HS-5 (cell line): ENCODE measurements at places on chromosomes 4 and X.

- DNase-seq = no peak
Observed at GRCh38 chr4:4856071-4857000, 3.1 kb upstream of the MSX1 start.

DNA sequence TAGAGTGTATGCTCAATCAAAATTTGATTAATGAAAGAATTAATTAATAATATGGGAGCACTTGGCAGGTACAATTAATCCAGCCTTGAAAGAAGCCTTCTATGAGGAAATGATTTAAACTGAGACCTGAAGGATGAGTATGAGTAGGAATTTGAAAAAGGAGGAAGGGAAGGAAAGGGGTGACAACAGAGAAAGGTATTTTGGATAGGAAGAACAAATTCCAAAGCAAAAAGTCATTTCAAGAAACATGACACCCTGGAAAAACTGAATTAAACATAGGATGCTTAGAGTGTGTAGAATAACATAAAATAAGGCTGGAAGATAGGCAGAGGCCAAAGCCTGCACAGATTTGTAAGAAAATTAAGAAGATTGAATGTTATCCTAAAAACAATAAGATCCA is 29.6 kb downstream of the PHOX2B start:
- DNase-seq = peak; percentile 58

DNA sequence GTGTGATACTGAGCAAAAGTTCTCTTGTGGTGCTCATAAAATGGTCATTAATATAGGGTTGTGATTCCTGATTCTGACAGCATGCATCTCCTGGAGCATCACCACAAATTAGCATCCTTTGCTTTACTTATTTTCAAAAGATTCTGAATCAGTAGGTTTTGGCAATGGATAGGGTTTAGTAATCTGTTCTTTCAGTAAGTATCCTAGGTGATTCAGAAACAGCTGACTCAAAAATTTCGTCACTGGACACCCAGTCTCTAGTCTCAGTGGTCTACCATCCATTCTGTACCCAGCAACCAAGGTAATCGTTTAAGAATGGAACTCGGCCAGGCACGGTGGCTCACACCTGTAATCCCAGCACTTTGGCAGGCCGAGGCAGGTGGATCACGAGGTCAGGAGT is 4.1 kb downstream of the CBLL2 start:
- DNase-seq = no peak

- DNase-seq = no peak
Observed at GRCh38 chr4:141390571-141390970, 169.9 kb downstream of the ZNF330 start.

GRCh38 chr4:139278912-139279759 is 889 bp downstream of the MGARP start:
- no peak for DNase-seq

DNA sequence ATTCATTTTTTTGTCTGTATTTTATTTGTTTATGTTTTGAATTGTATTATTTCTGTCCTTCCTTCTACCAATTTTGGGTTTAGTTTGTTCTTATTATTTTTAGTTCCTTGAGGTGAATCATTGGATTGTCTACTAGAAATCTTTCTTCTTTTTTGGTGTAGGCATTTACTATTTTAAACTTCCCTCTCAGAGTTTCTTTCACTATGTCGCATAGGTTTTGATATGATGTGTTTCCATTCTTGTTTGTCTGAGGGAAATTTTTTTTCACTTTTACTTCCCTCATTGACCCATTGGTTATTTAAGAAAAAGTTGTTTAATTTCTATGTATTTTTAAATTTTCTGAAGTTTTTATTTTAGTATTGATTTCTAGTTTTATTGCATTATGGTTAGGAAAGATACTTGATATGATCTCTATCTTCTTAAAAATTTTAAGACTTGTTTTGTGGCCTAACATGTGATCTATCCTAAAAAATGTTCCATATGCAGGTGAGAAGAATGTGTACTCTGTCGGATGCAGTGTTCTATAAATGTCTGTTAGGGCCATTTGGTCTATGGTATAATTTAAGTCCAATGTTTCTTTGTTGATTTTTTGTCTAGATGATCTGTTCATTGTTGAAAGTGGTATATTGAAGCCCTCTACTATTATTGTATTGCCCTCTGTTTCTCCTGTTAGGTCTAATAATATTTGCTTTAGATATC is 68.8 kb downstream of the IL15 start:
- no peak for DNase-seq

DNA sequence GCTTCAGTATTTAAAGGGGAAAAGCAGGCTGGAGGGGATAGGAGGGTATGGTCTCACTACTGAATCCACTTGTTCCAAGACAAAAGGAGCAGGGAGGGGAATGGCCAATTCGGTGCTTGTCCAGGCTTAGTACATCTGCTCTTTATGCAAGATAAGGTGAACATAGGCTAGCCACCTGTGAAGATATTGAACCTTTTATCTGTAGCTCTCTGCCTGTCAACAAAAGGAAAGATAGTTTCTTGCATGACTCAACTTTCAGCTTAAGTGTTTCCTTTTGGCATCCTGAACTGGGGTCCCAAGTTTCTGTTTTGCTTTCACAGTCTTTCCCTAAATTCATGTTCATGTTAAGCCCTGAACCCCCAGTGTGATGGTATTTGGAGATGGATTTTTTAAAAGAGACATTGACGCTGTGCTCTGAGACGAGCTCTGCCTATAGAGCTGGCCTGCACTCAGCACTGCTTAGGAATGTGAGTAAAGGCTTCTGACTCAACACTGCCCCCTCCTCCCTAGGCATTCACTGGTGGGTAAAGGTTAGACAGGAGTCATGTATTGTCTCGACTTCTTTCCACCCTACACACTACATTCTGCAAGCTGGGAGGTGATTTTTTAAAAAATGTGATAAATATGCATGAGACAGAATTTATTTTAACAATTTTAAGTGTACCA is 28.2 kb downstream of the FAM149A start:
- no peak for DNase-seq

- no peak for DNase-seq
Observed at GRCh38 chr4:94534401-94535312, 82.9 kb downstream of the PDLIM5 start.

DNA sequence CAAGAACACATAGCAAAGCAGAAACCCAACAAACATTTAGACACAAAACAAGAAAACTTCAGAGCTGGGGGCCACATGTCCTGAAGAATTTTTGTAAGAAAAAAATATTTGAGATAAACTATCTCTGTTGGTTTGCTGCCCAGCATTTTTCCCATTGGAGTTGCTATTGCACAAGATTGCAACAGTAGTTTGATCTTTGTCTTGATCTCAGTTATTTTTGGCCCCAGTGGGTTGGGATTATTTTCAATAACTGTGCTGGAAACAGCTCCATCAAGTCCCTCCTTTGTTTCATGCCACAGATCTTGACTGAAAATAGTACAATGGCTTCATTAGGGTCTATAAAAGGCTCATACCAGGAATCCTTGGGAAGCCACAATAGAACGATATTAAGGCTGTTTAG is 103.8 kb upstream of the RAI2 start:
- DNase-seq = no peak

DNA sequence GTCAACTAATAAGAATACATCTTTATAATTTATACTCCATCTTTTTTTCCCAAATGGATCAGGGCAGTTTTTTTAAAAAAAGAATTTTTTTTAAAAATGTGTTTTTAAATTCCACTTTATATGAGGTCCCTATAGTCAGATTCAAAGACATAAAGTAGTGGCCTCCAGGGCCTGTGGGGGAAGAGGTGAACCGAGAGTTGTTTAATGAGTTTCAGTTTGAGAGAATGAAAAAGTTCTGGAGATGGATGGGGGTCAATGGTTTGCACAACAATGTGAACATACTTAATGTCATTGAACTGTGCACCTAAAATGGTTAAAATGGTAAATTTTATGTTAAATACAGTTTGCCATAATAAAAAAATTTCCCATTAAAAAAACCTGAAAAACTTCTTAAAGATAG is 53.8 kb downstream of the ZNF827 start:
- no peak for DNase-seq

DNA sequence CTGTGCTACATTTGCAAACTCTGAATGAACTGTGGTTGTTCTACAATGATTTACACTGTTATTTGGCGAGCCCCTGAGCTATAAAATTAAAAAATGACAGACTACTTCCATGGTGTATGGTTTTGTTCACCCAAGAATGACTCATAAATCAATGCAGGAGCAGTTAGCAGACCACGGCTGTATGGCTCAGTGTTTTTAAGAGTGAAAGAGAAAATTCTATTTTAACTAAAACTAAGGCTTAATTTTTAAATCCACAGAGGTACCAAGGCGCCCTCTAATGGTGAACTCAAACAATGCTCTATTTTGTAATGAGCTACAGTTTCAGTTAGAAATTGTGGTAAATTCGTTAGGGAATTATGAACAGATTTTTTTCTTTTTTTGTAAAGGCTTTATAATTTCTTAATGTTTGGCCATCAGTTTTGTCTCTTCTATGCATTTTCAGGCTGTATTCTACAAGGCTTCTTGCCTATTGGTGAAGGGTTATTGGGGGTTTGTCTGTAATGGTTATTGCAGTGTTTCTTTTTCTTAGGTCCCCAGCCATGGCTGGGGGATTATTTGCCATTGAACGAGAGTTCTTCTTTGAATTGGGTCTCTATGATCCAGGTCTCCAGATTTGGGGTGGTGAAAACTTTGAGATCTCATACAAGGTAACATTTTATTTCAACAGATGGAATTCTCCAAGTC is 32.5 kb downstream of the HMGB2 start:
- no peak for DNase-seq

DNA sequence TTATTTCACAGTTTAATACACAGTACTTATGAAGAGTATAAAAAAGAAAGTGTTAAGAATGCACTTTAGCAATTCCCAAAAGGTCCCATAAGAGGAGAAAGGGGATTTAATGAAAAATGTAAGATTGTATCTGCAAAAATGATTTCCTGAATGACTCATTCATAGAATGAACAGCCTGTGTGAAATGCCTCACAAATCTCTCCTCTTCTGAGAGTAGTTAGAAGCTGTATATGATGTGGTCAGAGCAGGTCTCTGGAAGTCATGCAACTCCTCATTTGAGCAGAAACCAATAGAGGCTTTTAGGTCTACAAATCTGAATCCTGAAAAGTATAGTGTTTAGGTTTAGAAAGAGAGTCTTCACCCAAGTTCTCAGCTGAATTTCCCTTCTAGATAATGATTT is 381.3 kb upstream of the INTU start:
- DNase-seq = no peak

- no peak for DNase-seq
Observed at GRCh38 chrX:46922611-46923010, 10.4 kb downstream of the JADE3 start.

GRCh38 chr4:59200992-59201391 is 1999.1 kb upstream of the ADGRL3 start:
- DNase-seq = no peak

DNA sequence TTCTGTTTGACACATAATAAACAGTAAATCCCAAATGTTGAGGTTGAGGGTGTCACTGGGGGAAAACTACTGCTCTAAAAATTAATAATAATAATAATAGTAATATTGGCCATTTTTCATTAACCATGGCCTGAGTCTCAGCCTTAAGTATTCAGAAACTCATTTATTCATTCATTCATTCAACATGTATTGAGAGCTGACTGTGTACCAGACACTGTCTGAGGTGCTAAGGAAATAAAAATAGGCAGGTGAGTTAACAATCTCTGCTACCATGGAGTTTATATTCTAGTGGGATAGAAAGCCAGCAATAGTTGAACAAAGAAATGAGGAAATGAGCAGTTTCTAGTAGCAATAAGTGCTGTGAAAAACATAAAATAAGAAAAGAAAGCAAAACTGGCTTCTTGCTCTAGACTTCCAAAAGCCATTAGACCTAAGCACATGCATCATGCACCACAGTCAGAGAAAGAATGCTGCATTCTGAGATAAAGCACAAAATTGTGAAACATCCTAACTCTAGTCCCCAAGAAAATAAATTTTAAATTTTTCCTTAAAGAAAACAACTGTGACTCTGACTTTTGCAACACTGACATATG is 278.7 kb downstream of the RCHY1 start:
- DNase-seq = no peak

GRCh38 chr4:55446578-55446922 is 50.8 kb downstream of the TMEM165 start:
- DNase-seq = no peak

DNA sequence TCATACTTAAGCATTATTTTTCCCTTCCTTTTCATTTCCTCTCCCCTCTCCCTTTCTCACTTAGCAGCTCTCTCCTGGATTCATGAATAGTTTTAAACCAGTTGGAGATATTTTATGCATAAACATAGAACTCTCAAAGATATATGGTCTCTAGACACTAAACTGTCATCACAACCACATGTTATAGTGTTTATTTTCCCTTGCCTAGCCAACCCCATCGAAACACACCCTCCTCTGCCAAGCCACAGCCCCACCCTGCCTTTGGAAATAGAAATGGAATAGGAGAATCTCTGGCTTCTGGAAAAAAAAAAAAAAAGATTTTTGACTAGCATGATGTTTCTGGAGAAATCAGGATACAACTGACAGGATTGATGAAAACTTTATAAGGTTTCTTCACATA is 64.8 kb upstream of the RBPJ start:
- no peak for DNase-seq

DNA sequence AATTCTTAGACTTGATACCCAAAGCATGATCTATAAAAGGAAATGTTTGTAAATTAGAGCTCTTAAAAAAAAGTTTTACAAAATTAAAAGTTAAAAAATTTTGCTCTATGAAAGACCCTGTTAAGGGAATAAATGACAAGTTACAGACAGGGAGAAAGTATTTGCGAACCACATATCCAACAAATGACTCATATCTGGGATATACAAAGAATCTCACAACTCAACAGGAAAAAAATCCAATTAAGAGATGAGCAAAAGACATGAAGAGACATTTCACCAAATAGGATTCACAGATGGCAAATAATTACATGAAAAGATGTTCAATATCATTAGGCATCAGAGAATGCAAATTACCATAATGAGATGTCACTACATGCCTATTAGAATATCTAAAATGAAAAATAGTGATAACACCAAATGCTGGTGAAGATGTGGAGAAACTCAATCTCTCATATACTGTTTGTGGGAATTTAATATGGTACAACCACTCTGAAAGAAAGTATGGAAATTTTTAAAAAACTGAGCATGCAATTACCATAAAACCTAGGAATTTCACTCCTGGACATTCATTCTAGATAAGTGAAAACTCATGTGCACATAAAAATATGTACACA is 100.8 kb upstream of the EOLA2 start:
- DNase-seq = no peak

GRCh38 chr4:111208970-111209369 is 586.1 kb upstream of the PITX2 start:
- DNase-seq = no peak
